ENCODE measurements at places on chromosomes 3 and 15.

DNA sequence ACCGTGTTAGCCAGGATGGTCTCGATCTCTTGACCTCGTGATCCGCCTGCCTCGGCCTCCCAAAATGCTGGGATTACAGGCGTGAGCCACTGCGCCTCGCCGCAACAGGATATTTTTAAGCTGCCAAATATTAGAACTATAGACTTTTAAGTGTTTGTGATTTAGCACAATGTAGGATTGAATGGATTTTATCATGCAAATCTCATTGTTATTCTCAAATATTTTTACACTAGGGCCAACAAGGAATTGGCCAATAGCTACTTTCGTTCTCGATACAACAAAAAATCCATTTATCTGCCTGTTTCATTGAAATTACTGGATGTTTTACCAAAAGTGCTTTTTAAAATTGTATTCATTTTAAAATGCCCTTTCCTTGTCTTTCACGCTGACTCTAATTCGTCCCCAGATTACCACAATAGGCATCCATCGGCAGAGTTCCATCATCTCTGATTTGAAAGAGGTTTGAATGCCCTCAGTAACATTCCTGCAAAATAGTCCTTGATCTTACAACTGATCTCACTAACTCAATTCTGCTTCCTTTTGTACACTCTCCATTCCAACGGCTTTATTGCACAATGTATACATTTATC, 99.6 kb upstream of the ROBO2 start:
- DNase-seq, result no peak

GRCh38 chr3:134357914-134358811, 16.1 kb downstream of the AMOTL2 start:
- DNase-seq, result peak; percentile 41

GRCh38 chr3:125154800-125155269, 57.7 kb downstream of the SLC12A8 start:
- DNase-seq, result no peak

DNA sequence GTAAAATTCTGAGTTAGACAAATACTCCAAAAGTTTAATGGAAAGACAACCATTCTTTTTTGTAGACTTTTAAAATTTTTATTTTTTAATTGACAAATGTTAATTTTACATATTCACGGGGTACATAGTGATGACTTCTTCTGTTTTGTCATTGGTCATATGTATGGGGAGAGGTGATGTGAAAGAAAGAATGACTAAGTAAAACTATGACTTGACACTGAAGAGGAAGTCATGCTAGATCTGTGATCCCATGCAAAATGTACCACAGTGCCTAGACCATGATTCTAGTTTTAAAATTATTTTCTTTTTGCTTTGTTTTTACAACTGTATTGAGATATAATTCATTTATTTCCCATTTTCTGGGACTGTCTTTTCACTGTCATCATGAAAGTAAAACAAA, 281.6 kb downstream of the MBNL1 start:
- DNase-seq, result no peak

- no peak for DNase-seq
Observed at GRCh38 chr3:60932643-60933042, 318.6 kb downstream of the FHIT start.

Measured in GOT3 (cell line).